Effector CD8-positive, alpha-beta T cell (primary cell): ENCODE measurements at places on chromosomes 13 and 19.

DNA sequence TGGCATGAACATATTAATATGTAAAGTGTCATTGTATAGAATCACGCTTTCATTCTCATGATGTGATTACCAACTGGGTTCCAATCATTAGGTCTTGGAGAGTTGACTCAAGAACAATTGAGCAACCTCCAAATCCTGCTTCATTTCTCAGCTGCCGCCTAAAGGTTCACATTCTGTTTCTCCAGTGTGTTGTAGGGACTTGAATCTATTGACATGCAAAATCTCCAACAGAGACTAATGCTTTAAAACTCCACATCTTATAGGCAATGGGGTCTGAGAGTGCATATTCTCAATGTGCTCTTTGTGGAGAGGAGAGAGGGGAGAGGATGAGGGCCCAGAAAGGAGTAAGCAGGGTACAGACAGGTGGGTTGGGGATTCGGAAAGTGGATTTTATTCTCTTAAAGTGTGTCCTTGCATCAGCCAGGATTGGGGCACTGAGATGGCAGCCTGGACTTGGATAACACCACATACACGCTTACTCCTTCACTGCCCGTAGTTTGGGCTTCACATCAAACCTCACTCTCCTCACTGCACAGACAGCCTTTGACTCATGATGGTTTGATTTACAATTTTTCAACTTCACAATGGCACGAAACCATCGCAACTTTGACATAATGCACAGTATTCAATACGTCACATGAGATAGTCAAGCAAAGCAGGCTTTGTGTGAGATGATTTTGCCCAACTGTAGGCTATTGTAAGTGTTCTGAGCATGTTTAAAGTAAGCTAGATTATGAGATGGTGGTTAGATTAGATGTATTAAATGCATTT, 241.3 kb upstream of the IRS2 start:
- no peak for DNase-seq

DNA sequence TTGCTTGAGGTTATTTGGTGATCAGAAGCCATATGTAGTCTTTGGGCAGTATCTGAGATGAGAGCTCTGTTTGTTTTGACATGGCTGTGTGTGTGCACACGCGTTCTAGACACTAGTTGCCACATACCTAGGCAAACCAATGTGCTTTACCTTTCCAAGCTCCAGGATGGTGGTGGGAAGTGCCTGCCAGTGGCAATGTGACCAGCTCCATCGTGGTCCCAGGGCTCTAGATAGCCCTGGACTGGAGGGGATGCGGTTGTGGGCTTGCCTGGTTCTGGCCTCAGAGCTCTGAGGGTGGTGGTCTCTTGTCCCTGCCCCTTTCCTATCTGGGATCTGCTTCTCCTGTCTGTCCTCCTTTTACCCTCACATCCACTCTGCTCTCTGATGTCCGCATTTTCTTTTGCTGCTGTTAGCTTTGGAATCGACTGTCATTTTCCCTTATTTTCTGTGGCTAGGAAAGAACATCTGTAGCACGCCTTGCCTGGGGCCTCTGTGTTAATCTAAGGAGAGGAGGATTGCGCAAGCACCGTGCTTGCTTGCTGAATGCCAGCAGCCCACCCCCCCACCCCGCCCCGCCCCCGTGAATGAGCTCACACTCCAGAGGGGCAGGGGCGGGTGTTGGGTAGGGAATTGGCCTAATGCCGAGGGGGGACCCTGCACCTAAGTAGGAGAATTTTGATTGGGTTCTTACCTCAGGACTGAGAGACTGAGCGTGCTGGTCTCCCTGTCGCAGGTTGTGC, 89.5 kb downstream of the ARHGEF7 start:
- DNase-seq, result no peak

DNA sequence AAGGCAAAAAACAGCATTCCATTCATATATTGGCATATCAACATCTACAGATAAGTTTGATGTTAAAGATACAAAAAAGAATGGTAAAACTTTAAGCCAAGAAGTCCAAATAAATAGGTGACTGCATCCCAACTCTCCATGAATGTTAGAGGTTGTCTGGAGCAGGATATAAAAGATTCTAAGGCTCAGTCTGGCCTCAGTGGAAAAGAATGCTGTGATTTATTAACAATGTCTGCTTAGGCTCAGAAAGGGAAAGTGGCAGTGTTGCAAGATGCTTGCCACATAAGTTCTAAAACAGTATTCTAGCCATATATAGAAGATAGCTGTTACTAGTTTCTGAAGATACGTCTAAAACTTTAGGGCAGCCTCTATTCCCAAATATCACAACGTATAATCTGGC, 179.8 kb upstream of the NBEA start:
- no peak for DNase-seq

GRCh38 chr19:12788042-12788681, 3.1 kb upstream of the JUNB start:
- DNase-seq, result no peak

- no peak for DNase-seq
Observed at GRCh38 chr13:37870895-37871550, 1.5 kb upstream of the TRPC4 start.

- DNase-seq, result no peak
Observed at GRCh38 chr13:33940898-33941297, 122.9 kb downstream of the RFC3 start.

GRCh38 chr19:33718651-33719254, 77.9 kb upstream of the KCTD15 start:
- DNase-seq, result no peak

DNA sequence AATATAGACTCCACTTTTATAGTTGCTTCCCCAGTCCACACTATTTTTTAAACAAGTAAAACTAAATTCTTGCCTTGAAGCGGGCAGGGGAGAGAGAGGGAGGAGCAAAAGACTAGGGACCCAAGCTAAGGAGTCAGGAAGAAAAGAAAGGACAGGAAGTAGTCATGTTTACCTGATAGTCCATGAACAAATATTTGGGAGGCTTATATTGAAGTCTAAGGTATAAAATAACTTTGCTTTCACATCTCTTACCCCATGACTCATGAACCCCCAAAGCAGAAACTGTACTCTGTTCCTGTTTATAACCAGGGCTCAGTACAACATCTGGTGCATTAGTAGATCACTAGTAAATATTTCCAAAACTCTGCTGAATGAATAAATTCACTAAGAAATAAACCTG, 67.3 kb downstream of the ZAR1L start:
- no peak for DNase-seq

DNA sequence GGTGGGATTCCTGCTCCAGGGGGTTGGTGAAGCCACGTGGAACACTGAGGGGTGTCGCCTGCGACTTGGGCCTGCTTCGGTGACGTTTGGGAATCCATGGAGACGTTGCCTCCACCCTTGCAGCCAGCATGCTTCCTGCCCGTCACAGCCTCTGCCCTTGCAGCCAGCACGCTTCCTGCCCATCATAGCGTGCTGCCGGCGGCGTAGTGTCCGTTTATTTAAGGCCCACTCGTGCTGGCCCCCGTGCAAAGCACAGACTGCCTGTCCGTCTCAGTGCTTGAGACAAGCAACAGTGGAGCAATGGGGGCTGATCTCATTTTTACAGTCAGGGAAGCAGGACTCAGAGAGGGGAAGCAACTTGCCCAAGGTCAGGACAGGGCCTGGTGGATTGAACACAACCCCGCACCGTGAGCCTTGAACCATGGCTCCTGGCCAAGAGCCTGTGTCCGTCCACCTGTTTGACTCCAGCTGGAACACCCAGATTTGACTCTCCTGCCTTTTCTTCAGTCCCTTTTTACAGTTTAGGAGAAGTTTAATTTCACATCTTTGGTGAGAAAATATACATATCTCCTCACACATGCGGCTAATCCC, 149.6 kb downstream of the TEX29 start:
- DNase-seq, result no peak

GRCh38 chr19:1163934-1164683, 10.0 kb downstream of the SBNO2 start:
- no peak for DNase-seq
